ENCODE measurements at places on chromosomes 4 and X.

GRCh38 chr4:23504083-23504482 is 385.8 kb downstream of the PPARGC1A start:
- DNase-seq: no peak

DNA sequence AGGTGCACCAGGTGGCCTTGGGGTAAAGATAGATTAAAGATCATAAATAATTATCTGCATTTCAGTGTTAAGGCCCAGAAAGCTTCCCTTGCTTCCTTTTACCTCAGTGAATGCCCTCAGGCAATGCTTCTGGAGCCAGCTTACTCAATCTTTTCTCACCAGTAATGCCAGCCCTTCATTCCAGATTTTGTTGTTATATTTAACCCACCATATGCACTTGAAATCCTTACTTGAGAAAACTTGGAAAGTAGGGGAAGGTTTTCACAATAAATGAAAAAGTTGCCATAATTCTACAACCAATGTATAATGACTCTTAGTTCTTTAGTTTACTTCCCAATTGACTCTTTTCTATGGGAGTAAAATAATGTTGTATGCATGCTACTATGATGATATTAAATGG is 17.1 kb upstream of the PBDC1 start:
- DNase-seq: no peak

- DNase-seq: no peak
Measured at GRCh38 chrX:31993637-31994036, 921.8 kb upstream of the FTHL17 start.

GRCh38 chrX:1385253-1386223 is 6.4 kb downstream of the SLC25A6 start:
- no peak for DNase-seq

GRCh38 chrX:19214311-19214710 is 92.0 kb upstream of the ADGRG2 start:
- DNase-seq: no peak

DNA sequence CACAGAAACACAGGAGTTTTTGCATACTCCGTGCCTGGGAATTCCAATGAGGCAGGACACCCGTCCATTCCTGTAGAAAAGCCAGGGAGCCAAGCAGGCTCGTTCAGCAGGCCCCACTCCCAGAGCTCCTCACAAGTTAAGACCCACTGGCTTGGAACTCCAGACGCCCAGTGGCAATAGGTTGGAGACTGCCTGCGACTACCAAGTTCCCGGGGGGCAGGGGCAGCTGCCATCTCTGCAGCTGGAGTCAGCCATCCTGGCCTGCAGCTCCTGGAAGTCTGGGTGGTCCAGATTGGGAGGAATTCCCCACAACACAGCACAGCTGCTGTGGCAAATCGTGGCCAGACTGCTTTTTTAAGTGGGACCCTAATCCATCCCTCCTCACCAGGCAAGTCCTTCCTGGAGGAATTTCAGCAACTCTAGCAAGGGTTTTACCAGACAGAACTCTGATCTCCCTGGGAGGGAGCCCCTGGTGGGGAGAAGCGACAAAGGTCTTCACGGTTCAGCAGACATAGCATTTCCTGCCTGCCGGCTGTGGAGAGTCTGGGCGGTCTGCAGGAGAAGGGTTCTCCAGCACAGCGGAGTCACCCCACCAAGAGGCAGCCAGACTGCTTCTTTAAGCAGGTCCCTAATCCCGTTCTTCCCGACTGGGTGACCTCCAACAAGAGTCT is 231.9 kb downstream of the STPG2 start:
- DNase-seq: no peak

DNA sequence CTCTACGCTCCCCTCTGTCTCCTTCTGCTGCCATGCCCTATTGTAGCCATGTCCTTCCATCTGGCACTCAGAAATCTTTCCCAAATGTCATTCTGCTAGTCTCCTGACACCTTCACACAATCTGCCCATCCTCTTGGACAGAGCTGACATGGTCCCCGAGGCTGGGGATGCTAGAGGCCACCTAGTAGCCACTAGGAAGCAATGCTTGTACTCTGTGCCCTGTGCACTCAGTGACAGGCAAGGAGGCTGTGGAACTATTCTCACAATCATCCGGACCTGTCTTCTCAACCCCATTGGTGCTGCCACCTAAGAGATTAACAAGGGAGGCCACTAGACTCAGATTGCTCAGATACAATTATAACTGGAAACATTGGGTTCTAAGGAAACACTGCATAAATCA is 112.6 kb upstream of the TMEM164 start:
- DNase-seq: no peak

- DNase-seq: no peak
Measured at GRCh38 chr4:153257991-153258390, 53.7 kb downstream of the TRIM2 start.

- DNase-seq: no peak
Measured at GRCh38 chrX:71060127-71060526, 8.0 kb downstream of the SNX12 start.

GRCh38 chrX:435536-436122 is 48.9 kb upstream of the PPP2R3B start:
- no peak for DNase-seq

GRCh38 chr4:56288663-56289062 is 98.6 kb downstream of the AASDH start:
- no peak for DNase-seq

DNA sequence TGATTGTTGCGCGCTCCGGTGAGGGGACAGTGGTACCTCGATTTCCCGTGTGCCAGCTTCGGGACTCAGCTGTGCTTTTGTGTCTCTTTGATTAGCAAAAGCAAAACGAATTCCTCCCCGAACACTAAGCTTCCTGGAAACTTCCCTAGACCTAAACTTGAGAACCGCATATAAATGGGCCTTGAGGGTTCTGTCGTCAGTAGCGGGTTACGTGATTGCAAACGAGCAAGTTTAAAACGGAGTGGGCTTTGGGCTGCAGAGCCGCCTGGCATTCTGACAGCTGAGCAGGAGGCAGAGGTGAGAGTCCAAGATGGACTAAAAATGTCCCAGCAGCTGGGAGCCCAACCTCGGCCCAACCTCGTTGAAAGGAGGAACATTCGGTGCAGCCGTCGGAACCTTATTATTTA is 1.2 kb upstream of the TAPT1 start:
- no peak for DNase-seq

Data from BJ (cell line).